Mucosa of gallbladder (tissue), 1 donor: ENCODE measurements at places on chromosomes 2 and 18. TPM values are rescaled to one million over a fixed set of nuclear protein-coding genes. Genes with fewer than 3 reads are reported as not detected.
A peak's percentile ranks its signal among the peaks of the same experiment; 100 is the strongest.

GRCh38 chr2:137969418-137969765 lies 5.1 kb downstream of the HNMT start:
- DNase-seq = peak; percentile 44

- no peak for DNase-seq
These were observed 510.9 kb upstream of the NRP2 start for GRCh38 chr2:205171261-205171940.

DNA sequence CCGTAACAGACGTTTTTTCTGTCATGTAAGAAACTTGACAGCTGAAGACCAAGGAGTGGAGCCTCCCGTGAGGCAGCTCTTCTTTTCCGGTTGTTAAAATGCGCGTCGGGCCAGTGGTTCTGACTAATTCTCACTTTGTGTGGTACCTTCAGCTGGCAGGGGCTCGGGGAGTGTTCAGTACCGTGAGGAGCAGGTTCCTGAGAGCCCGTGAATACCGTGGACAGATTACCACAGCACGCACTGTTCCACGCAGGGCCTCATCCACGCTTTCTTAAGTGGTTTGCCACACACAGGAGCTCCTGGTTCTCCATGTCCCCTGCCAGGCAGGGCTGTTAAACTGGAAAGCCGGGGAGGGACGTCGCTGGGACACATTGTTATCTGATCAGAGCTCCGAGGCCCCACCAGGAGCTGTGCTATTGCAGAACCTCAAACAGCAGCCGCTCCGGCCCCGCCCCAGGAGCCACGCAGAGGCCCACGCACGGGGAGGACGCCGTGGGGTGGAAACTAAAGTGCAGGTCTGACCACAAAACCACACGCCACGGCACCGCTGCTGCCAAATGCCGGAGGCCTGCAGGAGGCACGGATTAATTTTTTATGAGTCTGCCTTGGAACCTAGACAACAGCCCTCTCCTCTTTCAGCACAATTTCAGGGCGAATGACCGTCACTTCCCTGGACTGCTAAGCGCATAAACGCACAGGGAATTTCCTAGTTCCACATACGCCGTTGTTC lies 43.3 kb downstream of the NFATC1 start:
- no peak for DNase-seq

DNA sequence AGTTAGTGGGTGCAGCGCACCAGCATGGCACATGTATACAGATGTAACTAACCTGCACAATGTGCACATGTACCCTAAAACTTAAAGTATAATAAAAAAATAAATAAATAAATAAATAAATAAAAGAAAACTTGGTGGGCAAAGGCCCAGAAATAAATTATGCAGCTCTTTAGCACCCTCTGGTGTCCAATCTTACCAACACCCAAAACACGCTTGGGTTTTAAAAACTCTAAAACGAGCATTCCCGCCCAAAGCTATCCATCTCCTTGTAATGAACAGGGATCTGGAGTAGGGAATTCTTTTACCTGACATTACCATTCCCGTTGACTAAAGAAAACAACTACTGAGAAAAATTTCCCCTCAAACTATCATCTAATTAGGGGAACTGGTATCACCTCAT lies 2005.9 kb upstream of the CELF4 start:
- no peak for DNase-seq

DNA sequence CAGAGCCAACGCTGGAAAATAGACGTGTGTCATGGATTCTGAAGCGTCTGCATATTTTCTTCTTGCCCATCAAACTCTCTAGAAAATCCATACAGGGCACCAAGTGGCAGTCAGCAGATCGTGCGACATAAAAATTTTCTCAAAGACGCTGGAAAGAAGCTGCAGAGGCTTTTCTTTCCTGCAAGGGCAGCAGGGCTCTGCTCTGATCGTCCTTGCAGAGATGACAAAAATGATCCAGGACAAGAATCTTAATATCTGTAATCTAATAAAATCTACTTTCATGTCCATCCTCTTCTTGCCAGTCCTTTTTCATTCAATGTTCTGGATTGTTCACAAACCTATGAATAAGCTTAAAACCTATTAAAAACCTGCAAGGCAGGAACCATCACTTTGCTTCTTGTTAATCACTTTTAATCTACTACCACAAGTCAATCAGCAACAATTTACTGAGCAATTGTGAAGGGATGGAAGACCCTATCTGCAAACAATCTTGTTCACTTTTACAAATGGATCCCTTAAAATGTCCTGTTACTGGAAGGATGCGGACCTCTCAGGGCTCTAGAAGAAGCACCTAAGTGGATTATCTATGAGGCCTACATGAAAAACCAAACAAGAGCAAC lies 93.6 kb downstream of the MREG start:
- no peak for DNase-seq

DNA sequence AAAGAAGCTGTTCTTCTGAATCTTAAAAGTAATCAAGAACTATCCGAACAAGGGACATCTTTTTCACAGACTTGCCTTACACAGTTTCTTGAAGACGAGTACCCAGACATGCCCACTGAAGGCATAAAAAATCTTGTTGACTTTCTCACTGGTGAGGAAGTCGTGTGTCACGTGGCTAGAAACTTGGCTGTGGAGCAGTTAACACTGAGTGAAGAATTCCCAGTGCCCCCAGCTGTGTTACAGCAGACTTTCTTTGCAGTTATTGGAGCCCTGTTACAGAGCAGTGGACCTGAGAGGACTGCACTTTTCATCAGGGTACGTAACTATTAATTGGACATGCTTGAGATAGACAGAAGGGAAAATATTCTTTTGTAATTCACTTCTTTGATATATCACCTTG lies 2.4 kb downstream of the MRPL44 start:
- DNase-seq = peak; percentile 30

DNA sequence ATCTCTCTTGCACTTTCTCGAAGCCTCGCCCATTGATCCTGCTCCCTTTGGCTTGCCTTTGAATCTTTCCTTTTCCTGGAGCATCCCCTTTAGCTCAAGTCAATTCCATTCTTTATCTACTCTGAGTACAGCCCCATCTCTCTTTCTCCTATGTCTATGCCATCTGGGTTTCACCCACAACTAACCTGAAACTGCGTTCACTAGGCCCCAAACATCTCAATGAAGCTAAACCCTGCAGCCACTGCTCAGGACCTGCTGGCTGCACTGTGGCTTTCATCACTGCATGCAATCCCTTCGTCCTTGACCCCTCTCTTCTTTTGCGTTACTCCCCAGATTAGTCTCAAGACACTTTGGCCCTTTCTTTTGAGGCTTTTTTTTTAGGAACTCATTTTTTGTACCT lies 81.6 kb upstream of the CYRIA start:
- no peak for DNase-seq

GRCh38 chr2:148719941-148720436 lies 75.4 kb downstream of the EPC2 start:
- no peak for DNase-seq

DNA sequence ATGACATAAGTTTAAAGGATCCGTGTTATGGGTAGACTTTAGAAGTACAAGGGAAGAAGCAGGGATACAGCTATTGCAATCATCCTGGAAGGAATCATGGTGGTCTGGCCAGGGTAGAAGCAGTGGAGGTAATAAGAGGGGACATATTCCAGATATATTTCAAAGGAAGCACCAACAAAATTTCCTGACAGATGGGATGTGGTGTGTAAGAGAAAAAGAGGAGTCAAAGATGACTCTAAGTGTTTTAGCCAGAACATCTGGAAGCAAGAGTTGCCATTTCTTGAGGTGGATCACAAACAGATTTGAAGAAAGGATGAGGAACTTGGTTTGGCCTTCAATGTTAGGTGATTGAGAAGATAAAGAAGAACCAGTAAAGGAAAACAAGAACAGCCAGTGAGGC lies 133.1 kb upstream of the CTAGE1 start:
- no peak for DNase-seq

GRCh38 chr2:134469516-134470115 lies 215.7 kb downstream of the MGAT5 start:
- DNase-seq = peak; percentile 5

GRCh38 chr18:10775026-10775425 lies 249.2 kb downstream of the NAPG start:
- DNase-seq = no peak

DNA sequence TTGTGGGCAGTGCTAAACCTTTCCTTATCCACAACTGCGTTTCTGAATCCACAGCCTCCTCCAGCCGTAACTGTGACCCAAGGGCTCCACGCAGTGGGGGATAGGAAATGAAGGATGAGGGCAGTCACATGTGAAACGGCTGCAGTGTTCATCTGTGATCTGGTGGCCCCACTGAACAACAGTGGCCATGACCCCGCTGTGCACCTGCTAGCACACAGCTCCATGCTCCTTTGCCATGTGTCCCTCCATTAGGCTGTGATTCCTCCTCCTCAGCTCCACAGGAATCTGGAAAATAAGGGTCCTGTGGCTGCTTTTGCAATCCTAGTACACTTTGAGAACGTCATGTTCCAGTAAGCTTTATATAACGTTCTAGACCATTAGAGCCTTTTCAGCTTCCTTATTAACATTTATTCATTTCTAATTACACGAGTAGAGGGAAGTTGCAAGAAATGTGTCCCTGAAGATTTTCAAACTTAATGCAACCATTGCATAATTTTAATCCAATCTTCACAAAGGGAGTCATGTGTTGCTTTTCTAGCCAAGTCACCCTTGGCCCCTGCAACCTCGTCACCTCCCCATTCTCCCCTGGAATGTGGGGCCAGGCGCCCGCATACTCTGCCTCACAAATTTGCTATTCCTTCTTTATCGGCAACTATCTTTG lies 7.1 kb upstream of the NAPG start:
- peak; percentile 58 for DNase-seq

- DNase-seq = no peak
These were observed 42.5 kb upstream of the LCLAT1 start for GRCh38 chr2:30404319-30405259.

DNA sequence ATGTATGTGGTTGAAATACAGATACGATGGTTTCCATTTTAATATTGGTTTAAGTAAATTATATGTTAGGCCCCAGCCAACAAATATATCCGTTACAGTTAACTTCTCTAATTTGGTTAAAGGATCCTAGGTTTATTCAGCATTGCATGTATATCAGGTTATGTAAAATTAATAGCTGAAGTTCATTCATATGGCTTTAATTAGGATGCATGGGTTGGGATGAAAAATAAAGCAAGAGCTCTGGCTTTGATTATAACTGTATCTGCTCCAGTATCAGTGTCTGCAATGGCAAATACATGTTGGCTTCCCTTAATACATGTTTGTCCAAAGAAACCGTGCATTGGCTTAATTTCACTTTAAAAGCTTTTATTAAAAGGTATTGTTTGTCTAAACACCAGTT lies 435.7 kb upstream of the SETBP1 start:
- no peak for DNase-seq

DNA sequence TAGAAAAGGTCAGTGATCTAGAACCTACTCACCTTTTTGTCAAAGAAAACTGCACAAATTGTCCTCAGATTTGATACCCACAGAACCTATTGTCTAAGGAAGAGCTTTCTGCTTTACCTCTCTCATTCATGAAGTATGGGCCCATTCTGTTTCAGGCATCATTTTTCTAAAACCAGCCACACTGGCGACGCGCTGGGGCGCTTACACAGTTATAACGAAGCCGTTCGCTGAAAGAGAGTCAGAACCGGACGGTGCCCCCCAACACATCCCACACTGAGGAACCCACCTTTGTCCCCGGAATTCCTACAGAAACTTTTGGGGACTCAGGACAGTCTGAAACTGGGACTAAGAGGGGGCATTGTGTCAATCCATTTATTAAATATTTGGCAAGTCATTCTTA lies 206.3 kb upstream of the HAAO start:
- no peak for DNase-seq

GRCh38 chr2:75381032-75381431 lies 179.7 kb downstream of the EVA1A start:
- no peak for DNase-seq

- no peak for DNase-seq
These were observed 760.4 kb downstream of the ADCYAP1 start for GRCh38 chr18:1665079-1665478.

GRCh38 chr2:175004730-175004979 lies 526 bp downstream of the CHN1 start:
- DNase-seq = no peak

GRCh38 chr18:45760462-45761036 lies 36.6 kb downstream of the SLC14A1 start:
- no peak for DNase-seq

- no peak for DNase-seq
These were observed 43.2 kb upstream of the SOS1 start for GRCh38 chr2:39164089-39164488.

DNA sequence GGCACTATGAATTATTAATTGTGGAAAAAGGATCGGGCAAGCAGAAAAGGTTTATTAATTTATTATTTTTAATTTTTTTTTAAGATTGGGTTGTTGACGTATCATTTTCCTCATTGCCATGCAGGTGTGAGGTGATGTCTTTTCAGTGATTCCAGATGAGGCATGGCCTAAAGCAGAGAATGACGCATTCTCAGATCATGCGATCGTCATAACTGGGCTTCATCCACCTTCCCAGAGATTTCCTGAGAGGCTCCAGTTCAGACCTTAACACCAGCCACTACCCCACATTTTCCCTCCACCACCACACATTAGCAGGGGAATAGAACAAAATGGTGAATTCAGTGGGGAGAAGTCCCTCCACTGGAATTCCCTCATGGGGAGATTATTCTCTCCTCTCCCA lies 518.4 kb upstream of the SPHKAP start:
- no peak for DNase-seq

DNA sequence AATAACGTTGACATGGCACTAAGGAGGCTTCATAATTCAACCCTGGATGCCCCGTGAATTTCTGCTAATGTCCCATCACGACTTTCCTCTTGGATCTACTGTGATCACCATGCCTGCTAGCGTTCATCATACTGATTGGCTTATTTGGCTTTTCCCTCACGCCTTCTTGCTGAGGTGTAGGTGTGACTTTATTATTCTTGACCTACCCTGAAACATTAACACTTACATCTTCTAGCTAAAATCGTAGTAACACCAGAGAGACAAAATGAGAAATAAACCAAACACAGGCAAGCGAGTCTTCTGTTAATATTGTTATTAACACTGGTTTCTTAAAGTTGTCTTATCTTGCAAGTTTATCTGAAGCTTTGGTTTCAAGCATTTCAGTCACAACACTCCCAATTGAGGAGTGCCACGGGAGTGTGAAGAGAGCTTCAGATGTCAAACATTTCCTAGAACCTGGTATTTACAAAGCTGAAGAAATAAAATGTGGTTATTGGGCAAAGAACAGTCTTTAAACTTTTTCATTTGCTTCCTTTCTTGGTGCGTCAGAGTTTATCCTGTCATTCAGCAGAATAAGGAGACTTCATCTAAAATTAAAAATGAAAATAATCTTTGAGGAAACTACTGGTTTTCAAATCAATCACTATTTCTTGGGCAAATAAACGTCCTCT lies 15.4 kb upstream of the STAT1 start:
- DNase-seq = no peak

The ELOA2 gene
- not detected for total RNA-seq

The CELF4 gene
- 3.8 TPM for total RNA-seq

The ASB18 gene
- total RNA-seq = not detected

The BMP10 gene
- total RNA-seq = not detected

The PIEZO2 gene
- 1.5 TPM for total RNA-seq

The NYAP2 gene
- total RNA-seq = 0.06 TPM

The TRIM54 gene
- 0.26 TPM for total RNA-seq

The WDR43 gene
- total RNA-seq = 27.6 TPM

The COL4A4 gene
- 30.4 TPM for total RNA-seq

The RNF125 gene
- total RNA-seq = 6.1 TPM

The MOB4 gene
- total RNA-seq = 16.3 TPM
